ENCODE measurements at places on chromosomes 11 and 22.

GRCh38 chr11:1532606-1533341 is 39.3 kb downstream of the DUSP8 start:
- DNase-seq: no peak

GRCh38 chr22:32204856-32205722 is at the start of gene RFPL2:
TSS of gene RFPL2 (minus strand) at chr22:32205073. CDS start at chr22:32202451, 2,622 bp downstream.
- no peak for DNase-seq

GRCh38 chr11:24312464-24313238 is 184.2 kb upstream of the LUZP2 start:
- DNase-seq: peak; percentile 12

- no peak for DNase-seq
These were observed 30.7 kb downstream of the LINC01488 start for GRCh38 chr11:69512136-69512535.

DNA sequence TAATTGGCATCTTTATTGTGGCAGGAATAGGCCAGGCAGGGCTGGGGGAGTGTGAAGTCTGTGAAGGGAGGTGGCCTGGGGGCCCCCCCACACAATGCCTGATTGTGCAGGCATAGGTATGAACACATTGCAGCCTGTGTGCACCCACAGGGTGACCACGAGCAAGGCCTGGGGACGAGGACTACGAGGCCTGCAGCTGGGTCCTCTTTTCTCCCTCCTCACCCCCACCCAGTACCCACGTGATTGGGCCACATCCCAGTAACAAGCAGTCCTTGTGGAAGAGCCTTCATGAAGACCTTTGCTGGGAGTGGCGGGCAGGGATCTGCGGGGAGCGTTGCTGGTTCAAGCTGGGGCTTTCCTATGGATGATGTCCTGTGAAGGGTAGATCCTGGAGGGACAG is 29.3 kb downstream of the ZBTB16 start:
- DNase-seq: no peak

DNA sequence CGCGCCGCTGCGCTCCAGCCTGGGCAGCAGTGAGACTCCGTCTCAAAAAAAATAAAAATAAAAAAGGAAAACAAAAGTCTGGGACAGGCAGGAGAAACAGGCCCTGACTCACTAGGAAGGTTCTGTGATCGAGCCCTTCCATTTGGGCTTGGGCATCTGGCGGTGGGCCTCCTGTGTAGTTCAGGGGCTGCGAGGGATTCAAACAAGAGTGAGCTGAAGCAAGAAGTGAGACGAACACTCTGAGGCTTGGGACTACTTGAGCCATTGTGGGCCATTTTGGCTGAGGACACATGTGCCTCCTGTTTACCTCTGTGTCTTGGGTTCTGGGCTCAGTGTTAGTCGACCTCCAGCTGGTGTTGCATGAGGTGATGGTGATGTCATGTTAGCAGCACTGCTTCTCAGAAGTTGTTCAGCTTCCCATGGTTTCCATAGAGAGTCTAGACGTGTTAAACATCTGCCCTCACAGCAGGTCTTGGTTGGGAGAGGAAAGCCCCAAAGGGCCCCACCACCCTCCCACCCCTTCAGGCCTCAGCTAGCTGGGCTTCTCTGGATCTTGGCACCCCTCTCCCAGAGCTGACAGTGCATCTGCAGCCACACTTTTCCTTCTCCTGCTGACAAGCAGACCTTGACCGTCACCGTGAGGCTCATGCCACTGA is 57.8 kb downstream of the MED15 start:
- no peak for DNase-seq

- no peak for DNase-seq
These were observed 10.2 kb downstream of the CKAP5 start for GRCh38 chr11:46835897-46836296.

GRCh38 chr11:44307340-44308099 is 2.4 kb downstream of the ALX4 start:
- no peak for DNase-seq

GRCh38 chr11:42006766-42007165 is 547.3 kb upstream of the LRRC4C start:
- no peak for DNase-seq

Data from skeletal muscle cell (primary cell).